ENCODE measurements at places on chromosomes 2 and 18.

DNA sequence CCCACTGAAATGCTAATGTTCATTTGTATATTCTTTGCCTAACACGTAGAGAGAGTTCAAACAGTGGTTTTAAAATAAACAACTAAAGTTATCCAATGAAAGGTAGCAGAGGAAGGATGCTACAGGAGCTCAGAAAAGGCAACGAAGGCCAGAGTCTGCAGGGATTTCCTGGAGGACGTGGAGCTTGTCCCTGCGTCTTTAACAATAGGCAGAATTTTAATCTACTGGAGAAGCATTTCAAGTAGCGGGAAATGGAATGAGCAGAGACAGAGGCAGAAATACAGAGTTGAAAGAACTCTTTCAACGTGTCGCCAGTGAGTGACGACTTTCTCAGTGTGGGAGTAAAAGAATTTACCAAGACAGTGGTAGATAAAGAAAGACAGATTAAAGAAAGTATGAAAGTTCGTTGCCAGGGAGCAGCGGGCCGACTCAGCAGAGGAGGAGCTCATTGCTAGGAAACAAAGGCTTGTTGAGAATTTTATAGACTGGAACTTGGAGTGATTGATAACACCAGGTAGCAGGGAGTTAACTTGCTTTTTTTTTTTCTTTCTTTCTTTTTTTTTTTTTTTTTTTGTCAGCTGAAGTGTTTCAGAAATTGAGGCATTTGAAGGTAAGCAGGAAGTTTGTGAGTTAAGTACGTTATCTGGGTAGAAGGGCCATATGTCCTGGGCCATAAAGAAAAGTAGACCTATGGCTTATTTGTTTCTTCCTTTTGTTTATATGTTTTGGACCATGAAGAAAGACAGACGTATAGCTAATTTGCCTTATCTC lies 625 bp upstream of the NBAS start:
- peak; percentile 45 for DNase-seq

- peak; percentile 70 for DNase-seq
These were observed 88.1 kb downstream of the TNFRSF11A start for GRCh38 chr18:62413206-62413605.

GRCh38 chr18:40651163-40651562 lies 1303.9 kb upstream of the PIK3C3 start:
- DNase-seq: no peak

DNA sequence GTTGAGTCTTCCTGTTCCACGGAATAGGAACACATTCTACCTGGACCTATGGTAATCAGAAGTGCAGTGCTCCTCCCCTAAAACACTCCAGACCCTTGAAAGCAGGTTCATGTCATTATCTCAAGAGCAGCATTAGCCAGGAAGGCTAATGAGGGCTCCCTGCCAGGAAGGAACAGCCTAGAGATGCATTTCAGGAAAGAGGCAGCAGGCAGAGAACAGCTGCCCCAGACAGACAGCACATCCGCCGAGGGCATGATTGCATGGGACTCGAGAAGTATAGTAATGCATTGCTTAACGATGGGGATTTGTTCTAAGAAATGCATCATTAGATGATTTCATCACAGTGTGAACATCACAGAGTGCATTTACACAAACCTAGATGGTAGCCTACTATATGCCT lies 171.5 kb downstream of the ALK start:
- DNase-seq: peak; percentile 96

- DNase-seq: no peak
These were observed 132.2 kb upstream of the SMAD7 start for GRCh38 chr18:49082714-49083688.

GRCh38 chr2:169961911-169962310 lies 134.7 kb downstream of the UBR3 start:
- no peak for DNase-seq

GRCh38 chr2:9260464-9260918 lies 53.9 kb downstream of the ASAP2 start:
- no peak for DNase-seq

DNA sequence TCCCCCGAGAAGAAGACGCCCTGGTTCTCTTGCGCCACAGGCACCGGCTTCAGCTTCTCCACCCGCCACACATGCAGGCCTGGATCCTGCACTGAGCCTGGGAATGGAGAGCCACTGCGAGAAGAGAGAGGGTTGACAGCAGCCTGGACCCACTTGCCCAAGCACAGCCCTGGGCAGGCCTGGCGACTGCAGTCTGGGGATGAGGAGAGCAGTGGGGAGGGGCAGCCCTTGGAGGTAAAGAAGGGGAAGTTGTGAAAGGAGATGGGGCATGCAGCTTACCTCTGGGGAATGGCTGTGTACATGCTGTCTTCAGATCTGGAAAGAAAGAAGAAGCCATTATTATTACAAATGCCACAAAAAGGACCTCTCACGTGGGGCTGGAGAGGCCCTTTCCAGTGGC lies 8.3 kb downstream of the CAPG start:
- DNase-seq: no peak

DNA sequence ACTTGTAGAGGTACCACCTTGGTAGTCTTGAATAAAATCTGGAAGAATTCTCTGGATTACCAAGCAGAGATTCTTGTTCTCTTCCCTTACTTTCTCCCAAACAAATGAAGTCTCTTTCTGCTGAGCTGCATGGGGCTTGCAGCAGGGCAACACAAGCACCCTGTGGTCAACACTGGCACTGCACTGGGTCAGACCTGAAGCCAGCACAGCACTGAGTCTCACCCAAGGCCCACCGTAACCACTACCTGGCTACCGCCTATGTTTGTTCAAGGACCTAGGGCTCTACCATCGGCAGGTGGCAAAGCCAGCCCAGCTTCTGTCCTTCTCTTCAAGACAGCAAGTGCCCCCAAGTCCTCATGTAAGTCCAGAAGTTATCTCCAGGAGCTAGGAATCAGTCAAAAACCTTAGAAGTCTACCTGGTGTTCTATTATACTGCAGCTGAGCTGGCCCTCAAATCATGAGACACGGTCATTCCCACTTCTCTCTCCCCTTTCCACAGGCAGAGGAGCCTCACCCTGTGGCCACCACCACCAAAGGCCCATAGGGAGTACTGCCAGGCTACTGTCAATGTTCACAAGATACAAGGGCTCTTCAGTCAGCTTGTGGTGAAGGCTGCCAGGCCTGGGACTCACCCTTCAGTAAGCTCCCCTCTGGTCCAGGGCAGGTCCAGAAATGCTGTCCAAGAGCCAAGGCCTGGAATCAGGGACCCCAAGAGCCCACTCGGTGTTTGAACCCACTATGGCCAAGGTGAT lies 18.4 kb downstream of the VPS54 start:
- no peak for DNase-seq
